Right renal cortex interstitium (tissue), 3 donors: ENCODE measurements at places on chromosomes 4 and X.
A peak's percentile ranks its signal among the peaks of the same experiment; 100 is the strongest.

GRCh38 chrX:113651306-113651705 lies 810.7 kb upstream of the AMOT start:
- no peak for DNase-seq

- DNase-seq, result no peak
Measured at GRCh38 chr4:4568806-4569427, 27.1 kb upstream of the STX18 start.

- no peak for DNase-seq
Measured at GRCh38 chrX:21056622-21057021, 317.6 kb upstream of the CNKSR2 start.

- DNase-seq, result no peak
Measured at GRCh38 chrX:142671036-142671435, 354.7 kb upstream of the SPANXN4 start.

DNA sequence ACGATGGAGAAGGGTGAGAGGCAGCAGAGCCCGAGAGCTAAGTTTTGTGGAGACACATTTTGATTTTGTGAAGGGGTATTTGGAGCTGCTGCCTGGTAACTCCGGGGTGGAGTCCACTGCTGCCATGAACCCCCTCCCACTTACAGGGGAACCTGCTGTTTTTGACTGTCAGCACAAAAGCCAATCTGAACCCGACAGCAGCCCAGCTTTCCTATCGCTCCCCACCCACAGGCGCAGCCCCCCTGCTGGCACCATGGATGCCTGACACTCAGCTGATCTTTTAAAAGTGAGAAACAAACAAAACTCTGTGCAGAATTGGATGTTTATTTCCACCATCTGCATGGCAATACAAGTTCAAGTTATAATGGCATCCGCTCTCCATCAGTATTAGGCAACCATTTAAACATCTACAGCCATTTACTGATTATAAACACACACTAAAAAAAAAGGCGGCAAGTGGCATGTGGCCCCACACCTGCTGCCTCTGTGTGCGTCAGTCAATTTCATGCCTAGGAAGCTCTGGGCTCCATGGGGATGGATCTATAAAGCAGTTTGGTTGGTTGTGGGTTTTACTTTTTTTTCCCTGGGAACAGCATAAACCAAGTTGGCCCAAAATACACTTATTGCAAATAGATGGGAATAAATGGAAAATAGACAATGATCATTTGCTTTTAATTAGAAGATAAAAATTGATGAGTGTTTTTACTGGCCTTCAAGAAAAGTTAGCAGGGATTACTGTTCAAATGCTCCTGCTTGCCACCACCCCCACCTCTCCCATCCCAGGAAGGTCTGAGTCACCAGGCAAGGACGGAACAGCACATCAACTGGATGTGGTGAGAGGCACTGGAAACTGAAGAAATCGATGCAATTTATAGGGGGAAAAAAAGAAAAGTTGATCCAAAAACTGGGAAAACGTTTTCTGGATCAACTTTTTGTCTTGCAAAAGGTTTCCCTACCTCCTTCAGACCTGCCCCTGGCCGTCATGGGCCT lies 46.0 kb downstream of the SEPSECS start:
- DNase-seq, result no peak

- no peak for DNase-seq
Measured at GRCh38 chr4:138242834-138243156, 646 bp upstream of the SLC7A11 start.

DNA sequence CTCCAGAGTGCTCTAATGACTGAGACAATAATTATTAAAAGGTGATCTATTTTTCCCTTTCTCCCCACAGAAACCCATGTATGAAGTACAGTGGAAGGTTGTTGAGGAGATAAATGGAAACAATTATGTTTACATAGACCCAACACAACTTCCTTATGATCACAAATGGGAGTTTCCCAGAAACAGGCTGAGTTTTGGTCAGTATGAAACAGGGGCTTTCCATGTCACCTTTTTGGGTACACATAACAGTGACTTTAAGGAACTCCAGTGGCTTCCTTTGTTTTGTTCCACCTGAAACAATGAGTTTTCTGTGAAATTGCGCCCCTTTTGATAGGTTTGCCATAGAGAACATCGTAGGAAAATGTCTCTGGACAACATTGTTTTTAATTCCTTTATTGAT lies 69.6 kb downstream of the KIT start:
- DNase-seq, result no peak

DNA sequence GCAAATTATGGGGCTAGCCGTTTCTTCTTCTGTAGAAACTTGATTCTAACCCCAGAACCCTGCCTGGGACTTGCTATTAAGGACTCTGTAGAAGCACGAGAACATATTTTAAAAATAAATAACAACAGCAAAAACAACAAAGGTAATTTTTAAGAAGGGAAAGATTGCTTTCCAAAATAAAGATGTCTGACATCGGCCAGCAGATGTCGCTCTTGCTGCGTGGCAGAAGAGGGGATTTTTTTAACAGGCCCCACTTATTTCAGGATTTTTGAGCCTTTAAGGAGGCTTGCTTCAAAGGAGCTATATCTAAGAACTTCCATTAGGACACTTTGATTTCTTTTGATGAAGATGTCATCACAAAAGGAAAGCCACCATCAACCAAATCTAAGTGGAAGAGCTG lies 62.8 kb upstream of the EGFL6 start:
- DNase-seq, result peak; percentile 6

- no peak for DNase-seq
Measured at GRCh38 chrX:123849096-123849495, 10.8 kb upstream of the XIAP start.

- DNase-seq, result no peak
Measured at GRCh38 chrX:10111364-10112148, 45.2 kb upstream of the CLCN4 start.

DNA sequence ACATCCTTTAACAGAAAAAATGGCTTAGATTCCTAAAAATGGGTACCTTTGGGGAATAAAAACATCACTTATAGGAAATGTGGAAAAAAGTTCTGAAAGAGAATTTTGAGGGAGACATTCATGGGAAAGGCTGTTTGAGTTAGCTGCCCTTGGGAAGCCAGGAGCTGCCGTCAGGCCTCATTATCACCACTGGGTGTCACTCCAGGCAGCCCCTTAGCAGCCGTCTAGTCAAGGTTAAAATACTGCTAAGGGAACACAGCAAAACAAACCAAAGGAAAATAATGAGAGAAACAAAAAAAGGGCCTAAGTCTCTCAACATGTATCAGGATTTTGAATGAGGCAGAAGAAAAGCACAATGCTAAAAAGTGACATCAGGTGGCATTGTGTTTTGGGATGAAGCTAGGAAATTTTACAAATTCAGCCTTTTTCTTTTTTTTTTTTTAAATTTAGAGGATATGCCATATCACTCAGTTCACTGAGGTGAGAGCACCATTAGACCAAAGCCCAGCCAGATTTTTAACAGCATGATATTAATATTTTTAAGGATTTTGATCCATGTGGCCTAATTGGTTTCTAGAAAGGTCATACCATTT lies 235.3 kb downstream of the GPAT3 start:
- peak; percentile 7 for DNase-seq

DNA sequence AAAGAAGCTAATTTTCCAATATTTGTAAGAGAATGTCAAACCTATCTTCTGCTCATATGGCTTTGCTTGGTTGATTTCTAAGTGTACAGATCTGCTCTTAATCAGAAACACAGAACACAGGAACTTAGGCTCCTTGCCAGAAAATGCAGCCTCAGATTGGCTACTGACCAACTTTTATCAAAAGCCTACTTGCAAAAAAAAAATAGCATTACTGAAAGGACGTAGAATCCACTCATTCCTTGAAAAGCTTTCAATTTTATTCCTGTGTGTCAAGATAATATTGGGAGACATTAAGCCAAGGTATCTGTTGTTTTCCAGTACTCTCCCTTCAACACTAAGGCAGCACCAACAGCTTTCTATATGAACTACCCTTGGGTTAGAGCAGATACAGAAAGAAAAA lies 127.6 kb upstream of the INTU start:
- no peak for DNase-seq

DNA sequence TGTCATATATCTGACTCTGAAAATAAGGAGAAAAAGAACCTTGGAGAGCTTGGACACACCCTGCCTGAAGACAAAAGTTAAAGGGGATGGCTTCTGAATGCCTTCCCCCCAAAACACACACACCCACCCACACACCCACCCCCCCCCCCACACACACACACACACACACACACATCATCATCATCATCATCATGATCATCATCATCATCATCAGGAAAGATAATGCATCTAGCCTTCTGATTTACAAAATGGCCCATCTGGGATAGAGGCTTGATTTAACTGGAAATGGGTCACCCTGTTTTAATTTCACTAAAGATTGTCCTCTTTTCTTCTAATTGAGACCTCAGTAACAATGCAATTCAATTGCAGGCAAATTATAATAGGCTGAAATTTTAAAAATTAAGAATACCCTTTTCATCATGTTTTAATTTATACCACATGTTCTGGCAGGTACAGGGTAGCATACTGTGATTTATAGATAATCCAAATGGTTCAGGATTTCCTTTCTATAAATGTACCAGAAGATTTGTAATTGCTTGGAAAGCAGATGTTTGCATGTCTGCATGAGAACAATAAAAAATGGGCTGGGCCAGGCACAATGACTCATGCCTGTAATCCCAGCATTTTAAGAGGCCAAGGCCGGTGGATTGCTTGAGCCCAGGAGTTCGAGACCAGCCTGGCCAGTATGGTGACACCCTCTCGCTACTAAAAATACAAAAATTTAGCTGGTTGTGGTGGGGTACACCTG lies 56.5 kb downstream of the TRIM2 start:
- no peak for DNase-seq

GRCh38 chr4:1227816-1228215 lies 21.1 kb downstream of the CTBP1 start:
- DNase-seq, result no peak

GRCh38 chrX:149092179-149092578 lies 412.9 kb downstream of the IDS start:
- no peak for DNase-seq

GRCh38 chr4:66785479-66785878 lies 759.8 kb downstream of the CENPC start:
- no peak for DNase-seq

GRCh38 chr4:104475652-104476051 lies 19.0 kb downstream of the CXXC4 start:
- DNase-seq, result no peak

DNA sequence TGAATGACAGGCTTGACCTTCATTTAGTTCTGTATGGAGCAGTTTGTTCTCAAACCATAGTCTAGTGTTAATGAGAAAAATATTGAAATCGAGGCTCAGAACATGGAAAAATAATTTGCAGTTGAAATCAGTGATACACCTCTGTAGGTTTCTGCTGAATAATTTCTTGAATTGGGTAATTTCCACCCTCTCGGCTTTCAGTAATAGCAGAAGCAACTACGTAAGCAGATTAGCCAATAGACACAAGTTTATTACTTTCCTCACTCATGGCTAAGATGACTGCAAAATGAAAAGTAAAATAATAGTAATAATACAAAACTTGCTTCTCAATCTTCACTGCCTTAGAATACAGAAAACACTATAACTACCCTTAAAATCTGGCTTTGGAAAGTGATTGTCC lies 46.0 kb downstream of the USP38 start:
- no peak for DNase-seq

- DNase-seq, result no peak
Measured at GRCh38 chrX:153925387-153925738, 701 bp downstream of the ARHGAP4 start.
